Fibroblast of gingiva (primary cell): ENCODE measurements at places on chromosomes 12 and 14.

- no peak for DNase-seq
Observed at GRCh38 chr14:100304825-100305323, 1.4 kb downstream of the SLC25A29 start.

GRCh38 chr12:92158796-92159439 is 13.3 kb upstream of the BTG1 start:
- DNase-seq, result no peak

- no peak for DNase-seq
Observed at GRCh38 chr14:82385048-82385447, 851.4 kb upstream of the SEL1L start.

- peak; percentile 32 for DNase-seq
Observed at GRCh38 chr12:130761537-130762318, 45.6 kb upstream of the RIMBP2 start.

DNA sequence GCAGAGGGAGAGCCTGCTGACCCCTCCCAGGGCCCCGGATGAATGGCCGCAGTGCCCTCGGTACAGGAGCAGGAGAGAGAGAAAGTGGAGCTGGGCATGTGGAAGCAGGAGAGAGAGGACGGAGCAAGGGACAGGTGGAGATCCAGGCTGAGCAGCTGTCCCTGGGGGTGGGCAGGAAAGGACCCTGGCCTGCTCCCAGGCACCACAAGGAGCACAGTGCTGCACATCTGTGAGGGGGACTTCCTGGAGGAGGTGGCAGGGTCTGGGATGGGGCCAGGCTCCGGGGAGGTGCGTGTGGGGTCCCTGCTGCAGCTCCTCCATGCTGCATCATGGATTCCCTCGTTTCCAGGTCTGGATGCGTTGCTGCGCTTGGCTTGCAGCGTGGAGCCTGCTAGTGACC is 13.0 kb upstream of the DLK1 start:
- DNase-seq, result no peak

- DNase-seq, result peak; percentile 22
Observed at GRCh38 chr12:124852329-124852831, 11.3 kb downstream of the SCARB1 start.

DNA sequence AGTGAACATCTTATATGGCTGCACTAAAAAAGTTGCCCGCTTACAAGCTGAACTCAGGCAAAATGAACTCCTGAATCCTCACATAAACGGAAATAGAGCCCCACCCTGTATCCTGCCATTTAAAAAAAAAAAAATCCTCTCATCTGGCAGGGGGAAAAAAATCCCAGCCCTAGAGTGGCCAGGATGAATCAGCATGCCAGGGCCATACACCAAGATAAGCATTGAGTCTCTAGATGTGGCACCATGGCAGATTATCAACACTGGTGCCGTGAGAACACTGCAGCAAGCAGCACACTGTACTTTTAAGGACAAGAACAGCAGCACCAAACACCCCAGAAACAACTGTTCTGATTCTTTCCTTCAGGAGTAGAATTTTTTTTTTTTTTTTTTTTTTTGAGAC is 65.5 kb downstream of the RASSF3 start:
- peak; percentile 24 for DNase-seq

GRCh38 chr14:63713764-63714163 is 14.1 kb downstream of the SGPP1 start:
- DNase-seq, result peak; percentile 30

DNA sequence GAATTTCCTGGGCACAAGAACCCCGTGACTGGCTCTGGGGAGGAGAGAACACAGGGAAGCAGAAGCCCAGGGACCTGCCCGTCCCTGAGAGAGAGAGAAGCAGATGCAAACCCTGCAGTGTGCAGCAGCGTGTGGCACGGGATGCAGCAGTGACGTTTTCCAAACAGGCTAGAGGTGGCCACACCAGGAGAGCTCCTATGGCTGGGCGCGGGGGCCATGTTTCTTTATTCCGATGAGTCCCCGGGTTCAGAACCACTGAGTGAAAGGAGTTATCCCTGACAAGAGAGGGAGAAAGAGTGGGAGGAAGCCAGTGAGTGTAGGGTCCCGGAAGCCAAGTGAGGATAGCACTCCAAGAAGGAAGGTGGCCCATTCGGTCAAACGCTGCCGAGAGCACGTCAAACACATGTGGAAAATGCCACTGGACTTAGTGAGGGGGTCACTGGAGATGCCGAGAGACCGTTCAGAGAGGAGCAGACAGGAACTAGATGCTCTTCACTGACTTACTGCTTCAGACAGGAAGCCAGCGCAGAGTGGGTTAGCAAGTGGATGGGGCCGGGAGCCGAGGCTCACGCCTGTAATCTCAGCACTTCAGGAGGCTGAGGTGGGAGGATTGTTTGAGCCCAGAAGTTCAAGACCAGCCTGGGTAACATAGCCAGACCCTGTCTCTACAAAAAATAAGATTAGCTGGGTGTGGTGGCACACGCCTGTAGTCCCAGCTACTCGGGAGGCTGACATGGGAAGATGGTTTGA is 123.0 kb downstream of the BCL11B start:
- no peak for DNase-seq

DNA sequence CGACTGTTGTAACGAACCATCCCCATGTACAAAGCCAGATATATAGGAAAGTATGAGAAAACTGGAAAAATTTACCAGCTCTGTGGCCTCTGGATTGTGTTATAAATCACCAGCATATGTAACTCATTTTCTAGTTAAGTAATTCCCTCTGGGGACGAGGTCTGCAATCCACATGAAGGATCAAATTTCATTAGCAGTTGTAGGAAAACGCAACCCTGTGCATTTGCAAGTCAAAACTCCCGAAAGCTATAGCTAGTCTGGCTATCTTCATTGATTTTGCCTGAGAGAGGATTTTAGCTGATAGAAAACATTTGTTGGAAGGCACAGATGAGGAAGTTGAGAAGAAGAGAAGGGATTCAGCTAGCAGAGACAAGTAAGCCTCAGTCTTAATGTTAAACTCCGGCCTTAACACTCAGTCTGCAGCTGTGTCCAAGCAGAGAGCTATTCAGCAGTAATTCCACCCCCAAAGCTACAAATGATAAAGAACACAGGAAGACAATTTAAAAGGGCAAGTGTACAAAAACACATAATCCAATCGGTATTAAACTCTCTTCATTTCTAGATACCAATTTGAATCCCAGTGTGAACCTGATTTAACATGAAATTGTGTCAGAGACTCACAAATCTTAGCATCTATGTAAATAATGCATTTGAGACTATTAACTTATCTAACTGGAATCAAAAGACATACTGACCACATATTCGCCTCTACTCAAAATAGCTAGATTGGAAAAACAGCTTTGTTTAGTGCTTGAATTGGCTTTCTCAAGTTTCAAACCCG is 54.2 kb upstream of the CERS5 start:
- DNase-seq, result peak; percentile 98

DNA sequence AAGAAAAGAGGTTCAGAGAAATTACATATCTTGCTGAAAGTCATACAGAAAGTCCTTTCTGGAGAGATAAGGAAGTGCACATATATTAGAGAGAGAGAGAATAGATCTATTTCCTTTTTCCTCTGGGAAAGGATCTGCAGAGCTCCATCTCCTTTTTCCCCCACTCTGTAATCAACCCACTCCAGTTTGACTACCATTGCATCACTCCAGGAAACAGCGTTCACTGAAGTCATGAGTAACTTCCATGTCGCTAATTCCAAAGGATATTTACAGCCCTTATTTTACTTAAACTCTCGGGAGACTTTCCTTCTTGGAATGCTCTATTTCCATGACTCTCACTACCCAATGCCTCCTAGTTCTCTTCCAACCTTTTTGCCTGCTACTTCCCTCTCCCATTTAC is 72.5 kb upstream of the PARP11 start:
- no peak for DNase-seq

DNA sequence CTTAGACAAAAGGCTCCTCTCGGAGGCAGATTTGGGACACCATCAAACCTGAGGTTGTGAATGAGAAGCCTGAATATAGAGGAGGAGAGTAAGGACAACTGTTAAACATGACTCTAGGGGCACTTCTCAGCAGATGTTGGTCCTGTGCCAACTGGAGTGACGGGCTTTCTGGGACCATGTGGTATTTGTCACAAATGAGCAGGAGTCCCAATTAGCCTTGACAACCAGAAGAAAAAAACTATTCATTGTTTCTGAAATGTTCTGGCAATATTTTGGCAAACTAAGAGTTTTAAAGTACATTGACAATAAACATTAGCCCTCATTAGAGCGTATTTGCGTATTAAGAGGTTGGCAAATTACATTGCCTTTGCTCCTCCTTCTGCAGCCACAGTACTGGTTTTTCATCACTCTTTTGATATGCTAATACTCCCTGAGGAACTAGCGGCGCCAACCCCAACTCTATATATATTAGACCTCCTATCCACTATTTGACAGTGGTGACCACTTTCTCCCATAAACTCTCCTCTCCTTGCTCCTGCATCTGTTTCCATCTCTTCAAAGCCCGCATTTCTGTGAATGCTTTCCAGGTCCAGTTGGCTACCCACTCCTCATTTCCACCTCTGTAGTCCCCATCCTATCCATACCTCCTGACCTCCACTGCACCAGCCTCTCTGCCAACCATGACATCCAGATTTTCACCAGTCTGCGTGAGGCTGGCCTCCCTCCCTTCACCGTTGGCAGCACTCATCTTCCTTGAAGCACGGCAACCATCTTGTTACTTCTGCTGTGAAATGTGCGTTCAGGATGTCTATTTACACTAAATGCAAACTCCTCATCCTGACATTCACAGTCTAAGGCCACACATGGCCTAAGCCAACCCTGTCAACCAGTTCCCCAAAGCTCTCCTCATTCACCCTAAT is 100.7 kb downstream of the ZFC3H1 start:
- no peak for DNase-seq

- DNase-seq, result peak; percentile 72
Observed at GRCh38 chr14:57847096-57847495, 18.8 kb downstream of the SLC35F4 start.

DNA sequence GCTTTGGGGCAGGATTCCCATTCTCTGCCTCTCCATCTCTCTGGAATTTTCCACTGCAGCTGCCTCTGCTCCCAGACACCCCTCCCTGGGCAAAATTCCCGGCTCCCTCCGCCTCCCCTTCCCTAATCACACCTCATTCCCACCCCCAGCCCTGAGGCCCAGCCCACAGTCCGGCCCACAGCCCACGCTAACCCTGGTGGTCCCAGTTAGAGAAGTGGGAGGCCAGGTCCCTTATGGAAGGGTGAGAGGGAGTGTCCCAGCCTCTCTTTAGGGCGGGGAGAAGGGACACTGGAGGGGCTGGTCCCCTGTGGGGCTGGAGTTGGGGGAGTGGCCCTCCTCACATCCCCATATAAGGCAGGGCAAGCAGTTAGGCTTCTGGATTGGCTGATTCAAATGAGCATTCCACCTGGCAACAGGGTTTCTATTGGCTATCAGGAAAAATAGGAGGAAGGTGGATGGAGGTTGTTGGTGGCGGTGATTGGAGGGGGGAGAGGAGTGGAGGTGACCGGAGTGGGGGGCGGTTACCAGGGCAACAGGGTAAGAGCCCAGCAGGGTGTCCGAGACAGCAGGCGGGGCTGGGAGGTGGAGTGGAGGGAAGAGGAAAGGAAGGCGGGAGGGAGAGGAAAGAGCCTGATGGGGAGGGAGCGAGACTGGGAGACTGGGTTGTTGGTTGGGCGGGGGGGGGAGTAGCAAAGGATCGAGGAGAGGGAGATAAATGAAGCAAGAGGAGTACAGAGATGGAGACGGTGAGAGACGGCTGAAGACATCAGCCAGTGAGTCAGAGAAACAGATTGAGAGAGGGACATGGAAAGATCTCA is 1.9 kb upstream of the PTMS start:
- DNase-seq, result peak; percentile 98

DNA sequence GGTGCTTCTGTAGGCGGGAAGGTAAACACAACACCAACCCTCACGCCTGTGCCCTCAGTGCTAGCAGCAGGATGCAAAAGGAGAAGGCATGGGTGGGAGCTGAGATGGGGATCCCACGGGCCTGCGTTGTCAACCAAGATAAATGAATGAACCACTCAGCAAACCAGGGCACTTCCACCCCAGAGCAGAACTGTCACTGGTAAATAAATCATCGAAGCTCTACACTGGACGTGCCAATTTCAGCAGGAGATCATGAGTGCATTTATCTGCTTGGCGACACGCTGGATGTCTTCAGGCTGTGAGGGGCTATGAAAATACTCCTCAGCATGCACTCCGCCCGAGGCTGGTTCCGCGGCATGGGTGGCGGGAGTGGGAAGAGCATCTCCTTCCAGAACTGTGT is 33.2 kb downstream of the HSPB8 start:
- no peak for DNase-seq

- DNase-seq, result no peak
Observed at GRCh38 chr12:93029091-93029490, 100.0 kb upstream of the EEA1 start.

DNA sequence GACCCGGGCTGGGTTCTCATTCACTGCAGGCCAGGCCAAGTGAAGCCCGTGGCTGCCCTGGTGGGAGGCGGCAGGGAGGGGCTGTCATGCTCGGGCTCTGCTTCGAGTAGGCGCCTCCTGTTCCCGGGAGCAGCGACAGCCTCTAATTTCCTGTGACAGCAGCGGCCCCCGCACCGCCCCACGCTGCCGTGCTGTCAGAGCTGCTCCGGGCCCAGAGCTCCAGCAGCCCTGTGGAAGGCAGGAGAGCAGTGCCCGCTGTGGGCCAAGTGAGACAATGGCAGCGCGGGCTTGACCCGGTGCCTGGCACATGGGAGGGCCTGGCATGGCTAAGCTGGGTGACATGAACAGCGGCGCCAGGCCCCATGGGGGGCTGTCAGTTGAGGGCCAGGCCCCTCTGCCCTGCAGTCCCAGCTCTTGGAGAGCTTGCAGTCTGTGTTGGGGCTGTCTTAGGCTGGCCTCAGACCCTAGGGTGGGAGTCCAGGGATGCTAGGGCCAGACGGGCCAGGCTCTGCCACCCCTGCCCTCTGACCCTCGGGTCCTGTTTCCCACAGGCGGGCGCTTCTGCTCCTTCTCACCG is 5.1 kb downstream of the TRMT61A start:
- DNase-seq, result no peak

GRCh38 chr14:24873551-24873950 is 176.4 kb downstream of the STXBP6 start:
- DNase-seq, result no peak

GRCh38 chr14:83047059-83047830 is 1513.6 kb upstream of the SEL1L start:
- no peak for DNase-seq

GRCh38 chr12:4579305-4580102 is 17.5 kb downstream of the DYRK4 start:
- peak; percentile 16 for DNase-seq

DNA sequence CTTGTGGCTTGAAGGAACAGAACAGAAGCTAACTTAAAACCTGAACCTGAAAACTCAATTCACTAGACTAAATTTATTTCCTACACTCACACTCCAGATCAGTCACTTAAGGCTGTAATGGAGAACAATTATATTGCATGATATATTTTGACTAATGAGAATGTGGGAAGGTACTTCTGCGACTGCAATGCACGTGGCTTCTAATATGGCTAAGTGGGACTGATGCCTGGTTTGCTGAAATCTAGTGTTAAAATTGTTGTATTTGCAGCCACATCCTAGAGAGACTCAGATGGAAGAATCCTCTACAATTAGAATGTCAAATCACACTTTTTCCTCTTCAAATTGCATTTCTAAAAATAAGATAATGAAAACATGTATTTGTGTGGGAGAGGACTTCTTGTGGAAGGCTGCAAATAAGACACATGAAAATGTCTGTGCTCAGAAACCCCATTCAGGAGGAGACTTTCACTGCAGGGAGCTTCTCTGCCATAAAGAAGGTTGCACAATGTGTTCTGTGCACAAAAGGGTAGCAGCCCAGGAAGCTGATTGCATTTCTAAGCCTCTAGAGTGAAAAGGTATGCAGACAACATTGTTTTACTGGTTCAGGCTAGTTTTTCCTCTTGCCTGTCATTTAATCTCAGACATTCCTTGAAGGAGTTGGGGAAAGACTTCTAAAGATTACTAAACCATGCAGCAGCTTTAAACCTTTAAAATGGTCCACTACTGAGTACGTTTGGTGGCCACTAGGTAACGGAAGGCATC is 224.3 kb downstream of the NEDD1 start:
- no peak for DNase-seq
